T1000 (cell line): ENCODE measurements at places on chromosomes 2 and 18.

DNA sequence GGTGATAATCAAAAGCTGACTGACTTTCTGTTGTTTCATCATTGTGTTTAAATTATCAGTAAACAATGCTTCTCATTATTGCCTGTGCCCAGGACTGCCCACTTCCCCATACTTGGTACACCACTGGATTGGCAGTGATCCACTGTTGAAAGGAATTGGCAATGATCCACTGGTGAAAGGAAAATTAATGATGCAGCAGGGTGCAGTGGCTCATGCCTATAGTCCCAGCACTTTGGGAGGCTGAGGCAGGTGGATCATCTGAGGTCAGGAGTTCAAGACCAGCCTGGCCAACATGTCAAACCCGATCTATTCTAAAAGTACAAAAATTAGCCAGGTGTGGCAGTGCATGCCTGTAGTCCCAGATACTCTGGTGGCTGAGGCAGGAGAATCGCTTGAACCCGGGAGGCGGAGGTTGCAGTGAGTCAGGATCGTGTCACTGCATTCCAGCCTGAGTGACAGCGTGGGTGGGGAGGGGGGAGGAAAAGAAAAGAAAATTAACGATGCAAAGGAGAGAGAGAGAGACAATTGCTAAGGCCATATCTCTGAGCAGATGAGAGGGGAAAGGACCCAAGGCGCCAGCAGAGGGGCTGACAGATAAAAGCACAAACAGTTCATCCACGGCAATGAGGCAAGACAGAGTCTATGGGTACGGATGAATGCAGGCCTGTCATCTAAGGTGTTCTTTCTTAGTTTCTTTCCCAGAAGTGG lies 10.2 kb upstream of the GTF2A1L start:
- DNase-seq, result no peak

- no peak for DNase-seq
These were observed 1286.2 kb downstream of the SUCLG1 start for GRCh38 chr2:83172841-83173240.

DNA sequence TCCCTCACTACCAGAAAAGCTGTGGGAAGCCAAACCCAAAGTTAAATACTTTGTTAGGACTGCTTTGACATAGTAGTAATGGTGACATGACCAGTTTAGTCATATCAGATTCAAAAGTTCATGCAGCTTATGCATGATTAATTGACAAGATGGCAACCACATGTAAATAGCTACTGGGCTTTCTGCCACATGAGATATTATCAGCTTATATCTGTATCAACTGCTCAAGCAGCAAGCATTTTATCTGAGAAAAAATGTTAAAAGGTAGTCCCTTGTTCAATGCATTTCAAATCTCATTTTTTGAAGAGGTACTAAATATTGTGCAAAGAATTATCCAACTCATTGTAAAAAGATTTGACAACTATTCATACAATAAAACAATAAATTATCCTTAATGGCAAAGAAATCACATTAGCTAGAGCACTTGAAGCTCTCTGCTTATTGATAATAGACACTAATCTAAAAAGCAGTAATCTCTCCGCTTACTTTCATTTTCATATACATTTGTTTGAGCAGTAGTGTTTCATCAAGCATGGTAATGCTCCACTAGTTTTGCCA lies 993.6 kb upstream of the NXPH2 start:
- DNase-seq, result no peak

DNA sequence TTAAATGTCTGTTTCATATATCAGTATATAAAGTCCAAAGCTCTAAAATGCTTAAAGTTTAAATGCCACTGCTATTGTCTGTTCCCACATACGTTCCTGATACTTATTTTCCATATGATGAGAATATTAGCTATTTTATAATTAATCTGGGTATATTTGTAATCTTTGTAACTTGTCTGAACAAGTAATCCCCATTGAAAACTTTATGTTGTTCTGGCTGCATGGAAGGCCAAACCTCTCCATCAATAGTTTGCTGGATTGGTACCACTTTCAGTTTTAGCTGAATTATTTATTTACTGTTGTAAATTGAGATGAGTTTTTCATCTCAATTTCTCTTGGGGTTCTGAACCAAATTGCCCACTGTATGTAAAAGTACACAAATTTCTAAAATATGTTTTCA lies 1.5 kb downstream of the MBD5 start:
- no peak for DNase-seq

DNA sequence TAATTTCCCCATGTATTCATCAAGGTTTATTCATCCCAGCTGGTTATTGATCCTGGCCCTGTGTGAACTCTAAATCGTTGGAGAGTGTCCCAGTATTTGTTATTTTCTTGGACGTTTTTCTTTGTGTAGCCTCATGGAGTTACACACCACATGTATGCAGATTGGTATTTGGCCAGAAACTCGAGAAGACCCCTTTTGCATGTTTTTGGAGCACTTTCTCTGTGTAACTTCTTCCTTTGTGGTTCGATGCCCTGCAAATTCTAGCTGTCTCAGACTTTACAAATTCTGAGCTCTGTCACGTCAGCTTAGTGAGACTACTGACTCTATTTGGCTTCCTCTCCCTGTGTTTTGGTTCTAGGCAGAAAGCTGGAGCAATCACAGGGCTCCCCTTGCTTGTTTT lies 198.7 kb downstream of the MCFD2 start:
- no peak for DNase-seq

DNA sequence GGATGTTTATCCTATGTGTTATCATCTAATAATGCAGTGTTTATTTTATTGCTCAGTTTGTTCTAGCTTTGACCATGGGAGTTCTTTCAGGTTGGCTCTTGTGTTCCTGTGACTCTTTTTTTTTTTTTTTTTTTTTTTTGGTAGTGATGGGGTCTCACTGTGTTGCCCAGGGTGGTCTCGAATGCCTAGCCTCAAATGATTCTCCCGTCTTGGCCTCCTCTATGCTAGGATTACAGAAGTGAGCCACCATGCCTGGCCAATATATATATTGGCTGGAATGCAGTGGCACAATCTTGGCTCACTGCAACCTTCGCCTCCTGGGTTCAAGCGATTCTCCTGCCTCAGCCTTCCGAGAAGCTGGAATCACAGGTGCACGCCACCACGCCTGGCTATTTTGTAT lies 18.9 kb upstream of the NFU1 start:
- no peak for DNase-seq

DNA sequence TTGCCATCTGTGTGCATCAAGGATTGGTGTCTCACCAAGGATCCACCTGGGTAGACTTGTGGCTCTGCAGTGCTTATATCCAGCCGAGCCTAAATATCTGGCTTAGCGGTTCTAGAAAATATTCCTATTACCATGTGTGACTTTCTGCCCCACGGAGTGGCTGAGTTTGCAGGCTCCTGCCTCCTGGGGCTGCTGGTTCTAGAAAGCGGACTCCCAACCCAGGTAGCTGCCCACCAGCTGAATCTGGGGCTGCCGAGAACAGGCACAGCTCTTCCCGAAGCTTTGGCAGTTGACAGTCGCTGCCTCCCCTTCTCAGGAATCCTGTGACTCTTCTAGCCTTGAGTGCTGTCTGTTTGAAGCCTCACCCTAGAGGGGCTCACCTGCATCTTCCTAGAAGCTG lies 104.6 kb downstream of the TPGS2 start:
- no peak for DNase-seq

- no peak for DNase-seq
These were observed 180.2 kb upstream of the RAB6C start for GRCh38 chr2:129799036-129799958.

- DNase-seq, result no peak
These were observed 29.2 kb downstream of the MTHFD2 start for GRCh38 chr2:74227646-74228045.

GRCh38 chr2:117835990-117836760 lies 21.7 kb downstream of the DDX18 start:
- no peak for DNase-seq

- DNase-seq, result no peak
These were observed 50.5 kb downstream of the ZNF516 start for GRCh38 chr18:76444446-76445105.

DNA sequence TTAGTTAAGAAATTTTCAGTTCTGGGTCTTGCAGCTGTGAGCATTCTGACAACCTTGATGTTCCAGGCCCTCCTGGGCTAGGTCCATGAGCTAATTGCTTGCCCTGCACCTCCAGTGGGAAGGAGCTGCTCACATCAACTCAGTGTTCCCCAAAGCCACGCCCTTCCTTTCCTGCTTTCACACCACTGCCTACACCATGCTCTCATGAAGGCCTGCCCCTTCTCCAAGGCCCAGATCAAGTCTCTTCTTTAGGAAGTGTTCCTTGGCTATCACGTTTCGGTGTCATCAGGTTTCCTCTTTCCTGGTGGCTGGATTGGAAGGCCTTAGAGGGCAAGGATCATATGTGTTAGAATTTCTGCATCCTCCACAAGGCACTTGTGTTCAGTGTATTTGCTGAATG lies 18.8 kb downstream of the TMEM127 start:
- DNase-seq, result no peak

DNA sequence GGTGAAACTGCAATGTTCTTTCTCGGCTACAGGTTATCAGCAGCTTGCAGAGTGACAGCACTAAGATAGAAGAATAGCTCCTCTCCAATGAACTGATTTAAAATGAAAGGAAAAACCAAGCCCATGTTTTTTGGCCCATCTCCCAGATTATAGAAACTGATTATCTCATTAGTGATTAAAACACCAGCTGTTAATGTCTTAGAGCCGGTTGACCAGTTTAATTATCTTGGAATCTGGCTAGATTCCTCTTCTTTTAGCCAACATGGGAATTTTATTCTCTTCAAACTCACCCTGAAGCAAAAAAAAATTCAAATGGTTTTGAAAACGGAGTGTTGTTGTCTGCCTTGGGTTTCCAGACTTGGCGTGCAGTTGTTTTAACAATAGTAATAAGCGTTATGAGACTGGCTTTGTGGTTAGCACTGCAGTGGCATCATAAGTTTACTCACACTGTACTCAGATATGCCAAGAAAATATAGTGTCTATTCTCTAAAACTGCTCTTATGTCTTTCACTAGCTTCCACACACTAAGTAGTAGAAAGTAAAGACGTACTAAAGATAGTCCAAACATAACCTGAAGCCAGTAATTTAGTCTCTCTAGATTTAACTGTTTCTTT lies 665.3 kb downstream of the STK39 start:
- DNase-seq, result no peak

GRCh38 chr2:220269367-220269766 lies 641.9 kb downstream of the SLC4A3 start:
- DNase-seq, result no peak

DNA sequence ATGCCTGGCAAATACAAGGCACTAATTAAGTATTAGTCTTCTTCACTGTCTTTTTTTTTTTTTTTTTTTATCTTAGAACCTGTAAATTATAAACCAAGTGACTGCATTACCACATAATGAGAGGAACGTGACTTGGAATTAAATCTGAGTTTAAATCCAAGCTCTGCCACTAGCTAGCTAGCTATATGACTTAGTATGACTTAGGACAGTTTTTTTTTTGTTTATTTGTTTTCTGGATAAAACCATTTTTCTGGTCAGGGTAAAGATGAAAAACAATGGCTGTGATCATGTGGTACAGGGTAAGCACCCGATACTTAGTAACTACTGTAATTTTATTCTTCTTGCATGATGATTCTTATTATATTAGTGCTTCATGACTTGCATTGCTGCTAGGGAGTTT lies 191.8 kb upstream of the LRRTM1 start:
- no peak for DNase-seq

- DNase-seq, result no peak
These were observed 28.8 kb downstream of the CNRIP1 start for GRCh38 chr2:68290901-68291300.

GRCh38 chr2:109141006-109141600 lies 12.1 kb downstream of the SH3RF3 start:
- DNase-seq, result no peak

DNA sequence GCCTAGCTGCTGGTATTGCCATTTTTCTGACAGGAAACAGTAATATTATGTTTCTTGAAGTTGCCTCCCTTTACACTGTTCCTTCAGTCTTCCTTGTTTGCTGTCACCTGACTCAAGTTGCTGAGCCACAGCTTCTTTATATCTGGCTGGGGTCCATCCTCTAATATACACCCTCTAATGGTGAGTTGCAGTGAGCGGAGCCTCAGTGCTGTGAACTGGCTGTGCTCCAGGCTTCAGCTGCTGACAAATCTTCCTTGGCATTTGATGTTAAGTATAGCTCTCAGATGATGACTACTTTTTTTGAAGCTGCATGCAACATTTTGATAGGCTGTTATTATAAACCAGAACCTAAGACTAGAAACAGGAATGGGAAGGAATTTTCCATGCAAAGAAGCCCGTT lies 366.7 kb downstream of the NUP35 start:
- peak; percentile 2 for DNase-seq

- no peak for DNase-seq
These were observed 140.7 kb downstream of the LAMA1 start for GRCh38 chr18:6976935-6977334.
